ENCODE measurements at places on chromosomes 6 and 20. TPM values are rescaled to one million over a fixed set of nuclear protein-coding genes. Genes with fewer than 3 reads are reported as not detected.

DNA sequence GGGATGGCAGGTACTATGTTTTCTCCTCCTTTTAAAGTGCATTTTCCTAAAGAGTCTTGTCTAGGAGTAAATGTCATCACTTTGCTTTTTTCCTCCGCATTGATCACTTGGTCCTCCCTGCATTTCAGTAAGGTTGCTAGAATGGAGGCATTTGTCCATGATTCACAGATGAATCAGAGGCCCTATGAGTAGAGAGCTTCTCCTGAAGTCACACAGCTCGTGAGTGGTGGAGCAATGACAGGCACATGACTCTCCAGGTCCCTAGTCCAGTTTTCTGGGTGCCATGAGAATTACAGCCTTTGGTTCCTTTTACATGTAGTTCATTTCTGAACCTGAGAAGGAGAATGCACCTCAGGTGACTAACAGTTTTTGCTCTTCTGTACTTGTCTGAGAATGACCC lies 50.5 kb downstream of the HLA-A start:
- DNase-seq: peak; percentile 12

GRCh38 chr20:34222208-34222607 lies 19.0 kb upstream of the ASIP start:
- DNase-seq: peak; percentile 96

- no peak for DNase-seq
Measured at GRCh38 chr6:45430590-45431202, 53.0 kb upstream of the SUPT3H start.

- no peak for DNase-seq
Measured at GRCh38 chr6:86215323-86215722, 572.6 kb upstream of the SYNCRIP start.

Gene PI16
- not detected for total RNA-seq

Gene LY6G6D
- total RNA-seq: not detected

Gene DSTN
- 552 TPM for total RNA-seq

Gene RAET1G
- not detected for total RNA-seq

Gene BMP7
- 15.3 TPM for total RNA-seq

Gene DTNBP1
- total RNA-seq: 11.6 TPM

Gene ULBP1
- 8.8 TPM for total RNA-seq

Data from astrocyte (in vitro differentiated cells and primary cell).